ENCODE measurements at places on chromosomes 11 and 22.
A peak's percentile ranks its signal among the peaks of the same experiment; 100 is the strongest.

GRCh38 chr11:9313648-9314290 lies 624 bp downstream of the TMEM41B start:
- peak; percentile 24 for DNase-seq

GRCh38 chr11:134591338-134591737 lies 179.3 kb upstream of the B3GAT1 start:
- no peak for DNase-seq

DNA sequence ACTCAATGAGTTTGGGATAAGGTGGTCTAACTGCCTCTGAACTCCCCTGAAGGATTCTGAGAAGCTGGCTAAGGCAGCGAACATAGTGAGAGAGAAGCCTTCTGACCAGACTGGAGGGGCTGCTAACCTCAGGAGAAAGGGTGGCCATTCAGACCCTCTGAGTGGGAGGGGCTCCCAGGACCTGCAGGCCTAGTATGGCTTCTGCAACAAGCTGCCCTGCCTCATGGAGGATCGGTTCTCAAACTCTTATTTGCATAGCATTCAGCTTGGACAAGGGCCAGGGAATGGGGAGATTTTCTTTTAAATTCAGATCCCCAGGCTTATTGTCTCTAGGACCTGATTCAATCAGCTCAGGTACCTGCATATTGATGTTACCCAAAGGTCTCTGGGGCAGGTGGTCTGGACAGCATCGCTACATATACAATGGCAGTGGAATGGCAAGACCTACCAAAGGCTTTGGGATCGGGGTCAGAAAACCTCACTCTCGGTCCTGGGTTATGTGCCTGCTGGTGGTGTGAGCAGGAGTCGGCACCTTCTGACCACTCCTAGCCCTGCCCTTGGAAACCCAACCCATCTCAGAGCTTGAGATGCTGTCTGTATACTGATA lies 599.1 kb downstream of the BRD1 start:
- no peak for DNase-seq

GRCh38 chr22:31561238-31561887 lies 65.0 kb downstream of the SFI1 start:
- DNase-seq = peak; percentile 34

- DNase-seq = no peak
Observed at GRCh38 chr22:42022162-42022847, 23.7 kb downstream of the WBP2NL start.

DNA sequence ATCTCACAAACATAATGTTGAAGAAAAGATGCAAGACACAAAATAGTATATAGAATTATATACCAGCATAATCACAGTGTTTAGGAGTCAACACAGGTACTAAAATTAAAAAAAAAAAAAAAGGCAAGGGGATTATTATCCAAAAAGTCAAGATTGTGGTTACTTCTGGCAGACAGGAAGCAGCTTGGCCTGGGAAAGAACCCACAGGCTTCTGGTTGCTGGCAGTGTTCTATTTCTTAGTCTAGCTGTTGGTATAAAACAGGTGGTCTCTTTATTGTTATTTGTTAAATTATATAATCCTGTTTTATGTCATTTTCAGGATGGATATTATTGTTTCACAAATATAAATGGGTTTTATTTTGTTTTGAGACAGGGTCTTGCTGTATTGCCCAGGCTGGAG lies 54.0 kb downstream of the C11orf58 start:
- peak; percentile 62 for DNase-seq

DNA sequence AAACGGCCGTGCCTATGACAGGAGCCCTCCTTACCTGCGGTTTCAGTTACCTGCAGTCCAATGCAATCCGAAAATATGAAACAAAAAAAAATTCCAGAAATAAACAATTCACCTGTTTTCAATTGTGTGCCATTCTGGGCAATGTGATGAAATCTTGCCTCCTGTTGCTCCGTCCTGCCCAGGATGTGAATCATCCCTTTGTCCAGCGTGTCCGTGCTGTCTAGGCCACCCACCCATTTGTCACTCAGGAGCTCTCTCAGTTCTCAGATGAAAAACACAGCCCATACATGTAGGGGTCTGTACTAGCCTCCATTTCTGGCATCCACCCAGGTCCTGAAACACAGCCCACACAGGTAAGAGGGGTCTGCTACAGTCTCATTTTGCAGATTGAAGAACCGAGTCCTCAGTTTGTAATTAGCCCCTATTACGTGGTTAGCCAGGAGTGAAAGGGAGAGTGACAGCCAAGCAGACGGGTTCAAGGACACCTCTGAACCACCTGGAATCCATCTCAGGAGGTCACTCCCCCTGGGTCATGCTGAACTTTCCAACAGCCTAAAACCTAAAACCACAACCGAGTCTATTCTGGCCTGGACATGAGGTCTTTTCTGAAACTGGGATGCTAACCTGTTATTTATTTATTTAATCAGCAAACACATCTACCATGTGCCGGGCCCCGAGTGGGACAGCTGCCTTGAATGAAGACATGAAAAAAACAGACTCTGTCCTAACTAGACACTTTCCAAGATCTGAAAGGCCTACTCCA lies 317.2 kb downstream of the SHANK2 start:
- DNase-seq = no peak

- DNase-seq = no peak
Observed at GRCh38 chr11:724049-724777, 18.2 kb downstream of the EPS8L2 start.

DNA sequence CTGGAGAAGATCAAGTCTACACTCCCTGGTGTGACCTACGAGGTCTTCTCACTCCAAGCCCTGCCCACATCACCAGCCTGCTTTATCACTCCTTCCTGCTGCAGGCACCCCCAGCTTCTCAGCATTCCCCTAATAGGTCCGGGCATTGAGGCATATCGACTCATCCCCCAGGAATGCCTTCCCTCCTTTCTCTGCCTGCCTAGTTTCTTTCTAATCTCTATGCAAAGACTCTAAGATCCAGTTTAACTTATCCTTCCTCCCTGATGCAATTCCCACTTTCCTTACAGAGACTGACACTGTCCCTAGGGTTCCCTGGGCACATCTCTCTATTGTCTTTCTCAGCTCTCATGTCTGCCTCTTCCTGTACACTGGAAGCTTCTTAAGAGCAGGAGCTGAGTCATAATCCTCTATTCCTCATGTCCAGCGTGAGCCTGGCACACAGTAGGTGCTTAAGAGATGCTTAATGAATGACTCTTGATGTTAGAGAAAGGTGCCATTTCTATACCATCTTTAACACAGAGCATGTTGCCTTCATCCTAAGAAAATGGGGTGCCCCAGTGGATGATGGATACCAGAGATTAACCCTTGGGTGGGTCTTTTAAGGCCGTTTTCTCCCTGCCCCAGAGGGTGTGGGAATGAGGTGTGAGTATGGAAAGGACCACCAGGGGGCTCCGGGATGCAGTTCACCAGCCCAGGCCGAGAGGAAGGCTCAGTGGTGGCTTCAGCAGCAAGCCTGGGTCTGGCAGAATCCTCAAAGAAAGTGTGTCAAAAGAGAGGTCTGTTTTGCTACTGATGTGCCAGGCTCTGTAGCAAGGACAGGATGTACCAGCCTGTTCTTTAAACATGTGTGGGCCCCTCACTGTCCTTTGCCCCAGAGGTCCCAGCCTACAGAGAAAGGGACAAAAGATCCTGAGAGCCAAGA lies 34.7 kb downstream of the PARVA start:
- DNase-seq = peak; percentile 66
